ENCODE measurements at places on chromosomes 16 and 17. TPM values are rescaled to one million over a fixed set of nuclear protein-coding genes. Genes with fewer than 3 reads are reported as not detected.

DNA sequence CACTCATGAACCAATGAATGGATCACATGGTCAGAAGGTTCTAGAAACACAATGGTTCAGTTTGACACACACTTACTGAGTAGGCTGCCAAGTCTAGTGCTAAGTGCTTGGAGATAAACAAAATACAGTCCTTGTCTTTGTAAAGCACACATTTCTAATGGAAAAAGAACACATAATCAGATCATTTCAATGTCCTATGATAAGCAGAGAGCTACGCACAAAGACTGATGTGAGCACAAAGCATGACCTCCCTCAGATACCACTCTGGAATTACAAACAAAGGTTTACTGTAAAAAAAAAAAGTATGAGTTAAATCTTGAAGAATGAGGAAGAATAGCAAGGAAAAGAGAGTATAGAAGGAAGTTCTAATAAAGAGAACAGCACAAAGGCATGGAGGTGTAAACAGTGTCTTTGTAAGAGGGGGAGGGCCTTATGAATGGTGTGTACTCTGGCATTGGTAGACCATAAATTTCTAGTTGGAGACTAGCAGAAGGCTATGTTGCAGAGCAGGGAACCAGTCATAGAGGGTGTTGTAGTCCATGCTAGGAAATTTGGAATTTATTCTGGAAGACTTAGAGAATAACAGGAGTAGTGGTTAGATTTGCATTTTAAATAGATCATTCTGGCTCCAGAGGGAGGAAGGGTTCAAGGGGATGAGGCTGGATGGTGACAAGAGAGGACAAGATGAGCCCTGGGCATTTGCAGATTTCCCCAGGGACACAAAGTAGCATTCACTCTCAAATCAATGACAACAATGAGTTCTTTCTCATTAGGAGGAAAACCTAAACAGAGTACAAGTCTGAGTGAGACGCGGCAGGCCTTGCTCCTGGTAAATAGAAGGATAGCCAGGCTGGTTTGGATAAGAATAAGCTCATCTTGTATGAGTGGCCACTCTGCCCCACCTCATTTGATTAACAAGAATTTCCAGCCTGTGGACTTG is 468.0 kb downstream of the TOX3 start:
- no peak for DNase-seq

DNA sequence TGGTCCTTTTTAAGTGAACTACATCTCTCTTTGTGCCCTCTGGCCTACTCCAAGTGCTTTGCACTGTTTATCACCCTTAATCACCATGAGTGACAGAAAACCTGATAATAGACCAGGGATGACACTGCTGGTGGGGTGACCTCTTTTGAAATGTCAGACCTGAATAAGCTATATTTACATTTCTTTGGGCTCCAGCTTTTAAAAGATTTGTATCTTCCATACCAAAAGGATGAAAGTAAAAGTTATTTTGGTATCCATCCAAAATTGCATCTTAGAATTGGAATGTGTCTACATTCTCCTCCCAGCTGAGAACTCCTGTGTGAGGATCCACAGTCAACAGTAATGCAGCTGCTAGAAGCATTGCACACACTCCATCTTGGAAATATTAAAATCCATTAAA is 370.0 kb downstream of the CDH11 start:
- DNase-seq = no peak

GRCh38 chr16:62254847-62255246 is 218.6 kb upstream of the CDH8 start:
- no peak for DNase-seq

DNA sequence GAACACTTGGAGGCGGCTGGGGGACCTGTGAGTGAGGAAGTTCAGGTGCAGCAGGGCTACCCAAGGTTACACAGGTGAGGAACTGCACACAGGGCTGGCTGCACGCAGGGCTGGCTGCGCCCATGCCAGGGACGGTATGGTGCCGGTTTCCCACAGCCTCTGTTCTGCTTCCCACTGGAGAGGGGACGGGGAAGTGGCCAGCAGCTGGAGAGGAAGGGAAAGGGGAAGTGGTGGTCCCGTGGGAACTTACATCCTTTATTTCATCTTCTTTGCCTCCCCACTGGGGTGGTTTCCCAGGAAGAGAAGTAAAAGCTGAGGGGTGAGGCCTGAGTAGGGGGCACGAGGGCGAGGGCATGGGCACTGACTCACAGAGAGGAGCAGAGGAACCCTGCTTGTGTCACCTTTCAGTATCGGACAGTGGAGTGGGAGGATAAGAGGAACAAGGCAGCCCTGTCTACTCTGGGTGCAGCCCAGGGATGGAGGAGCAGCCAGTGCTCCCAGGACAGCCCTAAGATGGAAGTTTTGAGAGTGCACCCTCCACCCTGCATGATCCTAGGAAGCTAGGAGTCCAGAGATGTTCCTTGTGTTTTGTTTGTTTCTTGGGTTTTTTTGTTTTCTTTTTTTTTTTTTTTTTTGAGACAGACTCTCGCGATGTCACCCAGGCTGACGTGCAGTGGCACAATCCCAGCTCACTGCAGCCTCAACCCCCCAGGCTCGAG is 25.5 kb upstream of the CDH1 start:
- DNase-seq = no peak

GRCh38 chr16:24999856-25000461 is 15.2 kb downstream of the ARHGAP17 start:
- DNase-seq = no peak

DNA sequence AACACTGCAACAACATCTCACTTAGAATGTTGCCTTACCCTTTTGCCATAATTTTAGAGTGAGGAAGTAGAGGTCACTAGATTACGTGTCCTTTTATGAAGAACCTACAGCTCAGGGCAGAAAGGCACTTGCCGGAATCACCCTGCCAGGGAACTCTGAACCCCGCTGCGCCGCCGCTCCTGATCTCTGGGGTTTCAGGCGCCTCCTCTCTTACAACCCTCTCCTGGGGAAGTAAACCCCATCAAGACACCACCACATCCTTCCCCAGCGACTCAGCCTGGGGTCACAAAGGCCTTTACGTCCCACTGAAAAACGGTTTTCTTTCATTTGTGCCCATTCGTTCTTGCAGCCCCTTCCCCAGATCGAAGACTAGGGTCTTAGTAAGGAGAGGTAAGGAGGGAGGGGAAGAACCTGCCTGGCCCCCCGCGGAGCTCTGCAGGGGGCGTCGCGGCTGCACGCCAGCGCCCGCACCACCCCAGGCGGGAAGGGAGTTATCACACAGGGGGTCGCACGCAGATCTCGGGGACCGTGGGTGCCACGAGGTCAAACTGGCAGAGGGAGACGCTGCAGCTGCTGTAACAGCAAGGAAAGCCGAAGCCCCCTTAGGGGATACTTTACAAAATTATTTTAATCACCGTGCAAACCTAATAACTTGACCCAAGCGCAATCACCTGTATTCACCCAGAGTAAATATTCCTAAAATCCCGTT is 1.0 kb upstream of the HLF start:
- peak; percentile 62 for DNase-seq

DNA sequence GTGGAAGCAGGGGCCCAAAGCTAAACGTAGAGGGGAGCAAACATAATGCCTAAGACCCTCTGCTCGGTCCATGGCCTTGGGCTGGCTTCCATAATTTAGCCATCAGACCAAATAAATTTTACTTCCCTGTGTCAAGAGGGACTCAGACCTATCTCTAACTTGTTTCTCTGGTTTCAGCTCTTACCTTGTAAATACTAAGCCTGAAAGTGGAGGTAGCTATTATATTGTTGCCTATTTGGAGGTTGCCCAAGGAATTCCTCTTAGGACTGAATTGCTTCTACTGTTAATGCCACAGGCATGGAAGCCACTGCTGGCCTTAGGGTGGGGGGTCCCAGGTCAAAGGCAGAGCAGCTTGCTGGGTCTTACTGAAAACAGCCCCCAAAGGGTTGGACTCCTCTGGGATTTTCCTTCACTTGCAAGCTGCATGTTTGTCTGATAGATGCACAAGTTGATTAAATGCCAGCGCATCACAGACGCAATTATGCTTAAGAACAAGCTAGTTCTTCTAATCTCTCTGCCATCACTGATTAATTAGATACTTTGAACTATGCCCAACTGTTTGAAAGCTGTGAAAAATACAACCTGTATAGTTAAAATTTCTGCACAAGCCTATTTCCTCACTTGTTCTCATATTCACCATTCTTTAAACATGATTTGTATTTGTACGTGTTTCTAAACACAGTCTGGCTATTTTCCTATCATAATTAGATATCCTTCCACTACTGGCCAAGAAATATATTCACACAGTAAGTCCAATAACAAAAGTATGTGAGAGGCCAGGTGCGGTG is 67.9 kb upstream of the HAS3 start:
- DNase-seq = no peak

GRCh38 chr17:10875430-10875851 is 37.6 kb upstream of the PIRT start:
- peak; percentile 94 for DNase-seq

Gene CHP2
- total RNA-seq = 1.2 TPM

Gene QRICH2
- total RNA-seq = 3.8 TPM

Gene CBX2
- total RNA-seq = 75.0 TPM

Gene SLC5A10
- 0.11 TPM for total RNA-seq

All from endodermal cell (in vitro differentiated cells).